H7 (cell line): ENCODE measurements at places on chromosomes 1 and 21.

- DNase-seq: no peak
Observed at GRCh38 chr1:219387211-219387610, 213.5 kb downstream of the LYPLAL1 start.

- DNase-seq: no peak
Observed at GRCh38 chr1:33096363-33097005, 15.5 kb downstream of the AZIN2 start.

GRCh38 chr1:113732802-113733201 is 26.5 kb downstream of the PHTF1 start:
- DNase-seq: no peak

- DNase-seq: no peak
Observed at GRCh38 chr1:206005234-206005633, 2.0 kb upstream of the RAB7B start.

- no peak for DNase-seq
Observed at GRCh38 chr1:224678168-224678567, 62.1 kb downstream of the CNIH3 start.

GRCh38 chr1:234543442-234544086 is 64.6 kb upstream of the TARBP1 start:
- no peak for DNase-seq
